Epithelial cell of prostate (primary cell): ENCODE measurements at places on chromosomes 7 and 10.

GRCh38 chr10:88996927-88997326 is 6.3 kb downstream of the FAS start:
- no peak for DNase-seq

GRCh38 chr10:74026428-74027015 is 28.6 kb downstream of the VCL start:
- DNase-seq: no peak

- DNase-seq: no peak
These were observed 15.5 kb downstream of the CYTH3 start for GRCh38 chr7:6256677-6257535.

GRCh38 chr10:121851786-121852185 is 76.0 kb downstream of the ATE1 start:
- no peak for DNase-seq

DNA sequence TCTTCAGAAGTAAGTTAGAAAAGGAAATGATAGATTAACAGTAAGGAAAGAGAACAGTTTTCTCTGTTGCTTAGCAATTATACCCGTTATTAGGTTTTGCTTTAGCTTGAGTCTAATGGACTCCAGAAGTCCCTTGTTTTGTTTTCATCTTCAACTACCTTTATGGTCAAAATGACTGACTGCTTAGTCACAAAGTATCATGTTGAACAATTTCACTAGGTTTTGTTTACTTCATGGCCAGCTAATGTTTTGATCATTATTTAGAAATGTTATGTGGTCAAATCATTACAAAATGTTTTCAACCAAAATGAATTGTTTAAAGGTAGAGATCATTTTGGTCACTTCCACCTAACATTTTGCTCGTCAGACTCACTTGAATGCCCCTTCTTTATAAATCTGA is 1.9 kb downstream of the UBN2 start:
- peak; percentile 26 for DNase-seq

DNA sequence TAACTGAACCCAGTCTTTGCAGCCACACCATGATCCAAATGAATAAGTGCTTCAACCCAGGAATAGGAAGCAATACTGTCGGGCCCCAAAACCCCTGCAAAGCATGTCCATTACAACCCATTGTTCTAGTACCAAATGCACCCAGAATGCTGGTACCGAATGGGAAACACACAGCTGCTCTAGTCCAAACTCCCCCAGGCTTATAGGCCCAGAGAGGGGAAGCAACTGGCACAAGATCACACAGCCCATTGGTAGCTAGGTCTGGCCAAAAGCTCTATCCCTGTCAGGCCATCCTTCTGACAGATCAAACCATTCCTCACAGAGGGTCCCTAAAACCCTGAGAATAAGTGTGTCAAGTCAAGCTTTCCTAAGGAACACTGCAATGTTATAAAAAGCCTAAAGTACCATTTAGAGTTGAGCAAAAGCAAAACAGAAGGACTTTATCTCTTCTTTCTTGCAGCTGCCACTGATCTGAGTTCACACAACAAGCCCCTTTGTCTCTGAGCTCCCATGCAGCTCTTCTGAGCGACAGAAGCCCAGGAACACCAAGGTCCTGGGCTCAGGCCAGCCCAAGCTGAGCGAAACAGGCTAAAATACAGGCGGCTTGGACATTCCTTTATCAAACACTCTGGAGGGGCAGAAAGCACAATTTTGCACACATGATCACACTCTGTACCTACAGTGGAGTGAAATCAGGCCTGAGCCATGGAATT is 116.7 kb downstream of the SGMS1 start:
- no peak for DNase-seq

GRCh38 chr10:71694567-71694968 is 25.0 kb downstream of the C10orf105 start:
- DNase-seq: no peak

GRCh38 chr7:23404546-23405239 is 65.6 kb downstream of the IGF2BP3 start:
- no peak for DNase-seq

DNA sequence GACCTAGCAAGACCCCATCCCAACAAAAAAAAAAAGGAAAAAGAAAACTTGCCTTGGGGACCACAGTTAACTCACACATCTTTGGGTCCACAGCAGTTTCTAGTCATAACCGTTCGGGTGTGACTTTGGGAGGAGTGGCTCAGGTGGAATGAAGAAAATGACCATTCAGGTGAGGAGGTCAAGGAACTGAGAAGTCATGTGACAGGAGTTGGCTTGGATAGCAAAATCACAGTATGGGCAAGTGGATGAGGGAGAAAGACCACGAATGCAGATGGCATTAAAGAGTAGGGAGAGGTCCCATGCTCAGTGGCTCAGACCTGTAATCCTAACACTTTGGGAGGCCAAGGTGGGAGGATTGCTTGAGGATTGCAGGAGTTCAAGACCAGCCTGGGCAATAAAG is 17.1 kb upstream of the CNOT4 start:
- DNase-seq: no peak

DNA sequence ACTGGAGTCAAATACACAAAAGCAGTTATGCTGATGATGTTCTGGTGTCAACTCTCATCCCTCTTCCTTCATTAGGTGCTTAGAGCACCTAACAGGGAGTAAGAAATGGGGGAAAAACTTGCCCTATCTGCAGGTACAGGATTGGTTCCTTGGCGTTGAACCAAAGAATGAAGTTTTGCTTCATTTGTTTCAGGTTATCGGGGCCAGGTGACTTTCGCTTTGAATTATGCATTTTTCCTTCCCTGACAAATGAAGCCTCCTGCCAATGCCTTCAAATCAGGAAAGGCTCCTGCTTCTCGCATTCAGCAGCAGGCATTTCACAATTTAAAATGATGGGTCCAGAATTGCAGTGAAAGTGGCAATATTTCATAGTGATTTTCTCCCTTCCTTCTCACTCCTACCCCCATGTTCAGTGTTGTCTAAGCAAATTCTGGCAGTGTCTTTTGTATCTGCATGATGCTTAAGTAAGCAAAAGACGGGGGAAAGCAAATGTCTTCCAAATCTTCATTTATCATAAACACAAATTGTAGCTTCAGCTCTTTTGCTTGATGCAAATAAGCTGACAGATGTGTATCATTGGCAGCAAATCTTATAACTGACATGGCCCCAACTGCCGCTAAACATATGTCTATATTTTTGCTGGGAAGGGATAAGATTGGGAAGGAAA is 29.4 kb downstream of the DNAJB9 start:
- no peak for DNase-seq

DNA sequence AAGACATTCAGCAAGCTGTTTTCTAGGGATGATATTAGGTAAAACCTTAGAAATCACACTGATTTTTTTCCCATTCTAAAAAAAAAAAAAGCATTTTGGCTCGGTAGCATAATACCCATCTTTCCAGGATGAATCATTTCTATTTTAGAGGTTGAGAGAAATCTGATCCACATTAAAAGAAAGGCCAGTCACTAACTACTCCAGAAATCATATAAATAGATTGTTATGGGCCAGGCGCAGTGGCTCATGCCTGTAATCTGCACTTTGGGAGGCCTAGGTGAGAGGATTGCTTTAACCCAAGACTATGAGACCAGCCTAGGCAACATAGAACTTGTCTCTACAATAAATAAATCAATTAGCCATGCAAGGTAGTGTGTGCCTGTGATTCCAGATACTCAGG is 164.3 kb downstream of the BAMBI start:
- DNase-seq: no peak

DNA sequence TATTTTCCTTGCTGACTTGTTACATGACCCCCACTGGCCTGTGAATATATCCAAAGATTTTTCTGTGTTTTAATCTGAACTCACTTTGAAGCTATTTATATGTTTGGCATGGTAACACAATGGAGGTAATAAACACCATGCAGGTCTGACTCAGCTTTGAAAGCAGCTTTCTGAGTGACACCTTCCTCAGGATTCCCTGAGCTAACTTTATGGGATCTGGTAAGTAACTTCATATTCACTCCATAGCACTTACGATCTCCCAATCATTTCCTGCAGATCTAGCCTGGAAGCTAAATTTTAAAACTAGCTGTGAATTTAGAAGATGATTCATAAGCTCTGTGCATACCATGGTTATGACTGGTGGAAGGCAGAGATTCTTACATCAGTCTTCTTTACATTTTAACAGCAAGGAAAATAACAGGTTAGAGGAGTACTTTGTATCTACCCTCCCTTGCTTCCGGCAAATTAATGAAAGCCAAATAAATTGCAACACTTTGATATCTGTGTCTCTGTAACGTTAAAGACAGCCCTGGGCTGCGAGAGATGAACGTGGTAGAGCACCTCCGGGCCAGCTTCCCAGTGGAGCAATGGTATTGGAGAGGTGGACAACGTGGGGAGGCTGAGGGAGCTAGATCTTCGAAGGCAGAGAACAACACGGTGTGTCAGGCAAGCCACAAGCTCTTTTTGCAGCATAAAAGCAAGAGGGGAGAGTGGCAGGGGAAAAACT is 170.2 kb upstream of the KLF14 start:
- peak; percentile 91 for DNase-seq

DNA sequence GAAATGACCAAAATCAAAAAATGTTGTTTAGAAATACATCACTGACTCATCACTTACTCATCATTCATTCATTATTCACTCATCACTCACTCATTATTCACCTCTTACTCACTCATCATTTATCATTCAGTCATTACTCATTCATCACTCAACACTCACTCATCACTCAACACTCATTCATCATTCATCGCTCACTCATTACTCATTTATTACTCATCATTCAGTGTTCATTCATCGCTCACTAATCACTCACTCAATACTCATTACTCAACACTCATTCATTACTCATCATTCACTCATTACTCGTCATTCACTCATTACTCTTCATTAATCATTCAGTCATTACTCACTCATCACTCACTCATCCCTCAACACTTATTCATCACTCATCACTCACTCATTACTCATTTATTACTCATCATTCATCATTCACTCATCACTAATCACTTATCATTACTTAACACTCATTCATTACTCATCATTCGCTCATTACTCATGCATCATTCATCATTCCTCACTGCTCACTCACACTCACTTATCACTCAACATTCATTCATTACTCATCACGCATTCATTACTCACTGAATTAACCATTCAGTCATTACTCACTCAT is 238.5 kb downstream of the ADARB2 start:
- no peak for DNase-seq

- no peak for DNase-seq
These were observed 1.2 kb downstream of the FERD3L start for GRCh38 chr7:19143881-19144574.

DNA sequence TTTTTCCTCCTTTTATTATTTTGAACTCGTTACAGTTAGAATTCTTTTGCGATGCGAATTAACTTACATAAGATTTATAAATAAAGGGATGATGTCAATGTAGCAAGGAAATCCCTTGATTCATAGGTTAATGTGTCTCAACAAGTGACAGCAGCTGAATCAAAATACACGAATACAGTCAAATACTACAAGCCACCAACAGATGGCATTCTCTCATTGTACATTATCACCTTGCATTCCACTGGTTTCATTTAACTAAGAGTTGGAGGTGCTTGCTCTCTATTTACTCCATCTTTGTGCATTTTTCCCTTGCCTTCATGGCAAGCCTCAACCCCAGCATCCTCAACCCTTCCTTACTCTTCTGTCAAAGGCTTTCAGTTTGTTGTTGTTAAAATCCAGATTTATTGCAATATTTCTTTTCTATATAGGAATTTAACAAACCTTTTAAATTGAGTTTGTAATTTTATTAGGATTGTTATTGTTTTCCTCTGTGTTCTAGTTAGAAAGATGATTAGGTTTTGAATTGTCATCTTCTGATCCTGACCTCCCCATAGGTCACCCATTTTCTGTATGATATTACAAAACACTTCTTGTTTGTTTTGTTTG is 78.3 kb downstream of the SLC25A40 start:
- DNase-seq: peak; percentile 20

DNA sequence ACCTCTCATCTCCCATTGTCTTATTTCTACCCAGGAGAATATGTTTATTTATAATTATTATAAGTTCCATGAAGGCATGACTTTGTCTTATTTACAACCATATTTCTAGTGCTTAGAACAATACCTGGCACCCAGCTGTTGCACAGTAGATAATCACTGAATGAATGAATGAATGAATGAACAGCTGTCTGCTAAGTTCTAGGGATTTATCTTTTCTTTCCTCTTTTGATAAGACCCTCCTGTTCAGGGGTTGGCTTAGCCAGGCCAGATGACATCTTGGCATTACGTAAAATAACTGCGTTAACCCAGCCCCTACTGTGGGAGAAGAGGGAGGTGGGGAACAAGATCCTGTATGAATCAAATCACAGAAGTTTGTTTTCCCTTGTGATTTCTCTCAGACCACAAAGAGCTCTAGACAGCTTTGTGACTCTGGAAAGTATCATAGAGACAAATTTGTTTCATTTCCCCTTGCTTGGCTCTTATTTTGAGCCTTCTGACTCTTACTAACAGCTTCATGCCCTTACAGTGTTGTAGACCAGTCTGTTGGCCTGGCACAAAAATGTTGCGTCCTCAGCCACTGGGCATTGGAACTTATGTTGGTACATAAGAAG is 8.4 kb downstream of the ZNF862 start:
- DNase-seq: no peak

GRCh38 chr7:50268990-50269389 is 35.5 kb upstream of the IKZF1 start:
- no peak for DNase-seq

DNA sequence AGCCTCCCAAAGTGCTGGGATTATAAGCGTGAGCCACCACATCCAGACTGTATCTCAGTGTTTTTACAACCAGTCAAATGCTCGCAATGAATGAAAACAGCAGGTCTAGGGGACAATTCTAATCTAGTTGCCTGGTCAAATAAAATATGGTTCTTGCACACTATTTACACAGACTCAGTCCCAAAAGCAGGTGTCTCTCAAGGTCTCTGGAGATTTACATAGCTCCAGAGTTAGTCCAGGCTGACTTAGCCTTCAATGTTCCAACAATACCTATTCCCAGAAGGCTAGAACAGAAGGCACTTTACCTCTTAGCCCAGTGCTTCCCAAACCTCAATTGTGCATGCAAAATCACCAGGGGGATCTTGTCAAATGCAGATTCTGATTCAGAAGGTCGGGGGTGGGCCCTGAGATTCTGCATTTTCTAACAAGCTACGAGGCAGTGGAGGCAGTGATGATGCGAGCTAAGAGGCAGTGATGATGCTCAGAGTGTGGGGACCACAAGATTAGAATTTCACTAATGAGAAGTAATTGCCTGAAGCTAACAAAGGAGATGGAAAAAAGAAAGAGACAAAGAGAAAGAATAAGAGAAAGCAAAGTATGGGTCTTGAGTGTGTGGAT is 6.4 kb downstream of the KIAA1549 start:
- DNase-seq: no peak

- DNase-seq: no peak
These were observed 19.1 kb downstream of the MXI1 start for GRCh38 chr10:110226543-110226925.

GRCh38 chr7:40866601-40867000 is 731.8 kb downstream of the SUGCT start:
- DNase-seq: no peak

- no peak for DNase-seq
These were observed 811.5 kb downstream of the LRMDA start for GRCh38 chr10:76242956-76243355.

GRCh38 chr7:1096156-1097119 is 8.5 kb downstream of the GPER1 start:
- no peak for DNase-seq

- no peak for DNase-seq
These were observed 14.0 kb downstream of the RBM20 start for GRCh38 chr10:110657973-110658691.
